ENCODE measurements at places on chromosomes 16 and 17. TPM values are rescaled to one million over a fixed set of nuclear protein-coding genes. Genes with fewer than 3 reads are reported as not detected.

DNA sequence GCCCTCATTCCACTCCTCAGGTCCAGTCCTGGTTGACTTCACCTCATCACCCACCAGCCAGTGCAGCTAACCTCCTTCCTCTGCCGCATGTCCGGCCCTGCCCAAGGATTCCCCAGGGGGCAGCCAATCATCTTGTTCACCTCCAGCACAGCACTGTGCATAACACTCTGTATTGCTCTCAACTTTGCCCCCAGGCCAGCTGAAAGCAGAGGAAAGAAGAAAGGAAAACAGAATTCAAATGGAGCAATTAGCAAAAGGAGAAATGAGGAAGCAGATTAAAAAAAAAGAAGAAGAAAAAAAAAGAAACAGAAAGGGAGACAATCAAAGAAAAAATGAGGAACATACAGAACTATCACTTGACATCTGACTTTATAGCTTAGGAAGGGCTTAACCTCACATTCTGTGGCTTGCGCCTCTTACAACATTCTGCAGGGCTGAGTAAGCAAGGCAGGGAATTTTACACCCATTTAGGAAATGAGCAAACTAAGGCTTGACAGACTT lies 26.1 kb downstream of the GAS7 start:
- H3K4me3 ChIP-seq = no peak overlapping the region
- H3K4me1 ChIP-seq = peaks cover 4% of the 10 kb centered on the region
- DNase-seq = no peak
- no peak overlapping the region for H3K27ac ChIP-seq
- H3K36me3 ChIP-seq = no peaks in the 10 kb centered on the region

GRCh38 chr17:77526728-77527350 lies 386.1 kb downstream of the SEC14L1 start:
- H3K27me3 ChIP-seq = no peaks in the 10 kb centered on the region
- H3K4me3 ChIP-seq = peak overlapping the region; percentile 30
- peaks cover 8% of the 10 kb centered on the region for H3K4me1 ChIP-seq
- DNase-seq = no peak

DNA sequence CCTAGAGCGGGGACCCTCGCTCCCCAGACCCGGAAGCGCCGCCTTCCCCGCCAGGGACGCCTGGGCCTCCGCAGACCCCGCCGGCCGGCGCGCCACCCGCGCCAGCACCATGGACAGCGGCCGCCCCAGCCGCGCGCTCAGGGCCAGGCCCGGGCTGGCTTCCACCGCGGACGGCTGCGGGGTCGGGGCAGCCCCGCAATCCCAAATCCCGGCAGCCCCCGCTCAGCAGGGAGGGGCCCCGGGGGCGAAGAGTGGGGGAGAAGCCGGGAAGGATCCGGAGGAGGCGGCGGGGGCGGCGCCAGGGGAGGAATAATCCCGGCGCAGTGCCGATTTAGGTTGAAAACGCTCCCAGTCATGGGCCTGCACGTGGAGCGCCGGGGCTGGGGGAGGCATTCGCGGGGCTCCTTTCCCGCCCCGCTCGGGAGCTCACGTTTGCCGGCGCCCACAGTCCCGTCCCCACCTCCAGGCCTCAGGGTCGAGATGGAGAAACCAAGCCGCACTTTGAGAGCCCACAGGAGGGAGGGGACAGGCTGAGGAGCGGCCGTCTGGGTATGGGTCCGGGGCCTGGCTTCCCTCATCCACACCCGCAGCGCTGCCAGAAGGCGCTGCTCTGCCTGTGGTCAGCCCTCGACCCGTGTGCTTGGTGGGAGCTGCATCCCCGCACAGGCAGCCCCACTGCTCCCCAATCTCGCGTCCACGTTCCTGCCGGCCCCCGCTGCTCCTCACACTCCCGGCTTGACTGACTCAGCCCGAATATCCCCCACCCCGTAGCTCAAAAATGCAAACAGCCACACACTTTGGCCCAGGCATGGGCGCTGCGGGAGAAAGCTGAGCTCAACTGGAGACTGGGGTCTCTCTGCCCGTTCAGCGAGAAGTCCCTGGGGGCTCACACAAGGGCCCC lies 4.7 kb downstream of the FBXL16 start:
- H3K27me3 ChIP-seq = peaks cover 31% of the 10 kb centered on the region
- H3K36me3 ChIP-seq = no peaks in the 10 kb centered on the region
- no peak overlapping the region for H3K4me3 ChIP-seq
- DNase-seq = no peak
- no peak overlapping the region for H3K27ac ChIP-seq
- peaks cover 38% of the 10 kb centered on the region for H3K4me1 ChIP-seq

- H3K27ac ChIP-seq = no peak overlapping the region
- H3K27me3 ChIP-seq = no peaks in the 10 kb centered on the region
- no peaks in the 10 kb centered on the region for H3K36me3 ChIP-seq
- no peak overlapping the region for H3K4me3 ChIP-seq
- no peak for DNase-seq
These were observed 2.5 kb upstream of the ATP6V0C start for GRCh38 chr16:2511128-2511800.

VPS35L gene
- 20.8 TPM for total RNA-seq

- no peak overlapping the region for H3K4me3 ChIP-seq
- no peaks in the 10 kb centered on the region for H3K4me1 ChIP-seq
- H3K27ac ChIP-seq = no peak overlapping the region
- no peaks in the 10 kb centered on the region for H3K36me3 ChIP-seq
- DNase-seq = no peak
These were observed 142.3 kb downstream of the PMP22 start for GRCh38 chr17:15122857-15123256.

DNA sequence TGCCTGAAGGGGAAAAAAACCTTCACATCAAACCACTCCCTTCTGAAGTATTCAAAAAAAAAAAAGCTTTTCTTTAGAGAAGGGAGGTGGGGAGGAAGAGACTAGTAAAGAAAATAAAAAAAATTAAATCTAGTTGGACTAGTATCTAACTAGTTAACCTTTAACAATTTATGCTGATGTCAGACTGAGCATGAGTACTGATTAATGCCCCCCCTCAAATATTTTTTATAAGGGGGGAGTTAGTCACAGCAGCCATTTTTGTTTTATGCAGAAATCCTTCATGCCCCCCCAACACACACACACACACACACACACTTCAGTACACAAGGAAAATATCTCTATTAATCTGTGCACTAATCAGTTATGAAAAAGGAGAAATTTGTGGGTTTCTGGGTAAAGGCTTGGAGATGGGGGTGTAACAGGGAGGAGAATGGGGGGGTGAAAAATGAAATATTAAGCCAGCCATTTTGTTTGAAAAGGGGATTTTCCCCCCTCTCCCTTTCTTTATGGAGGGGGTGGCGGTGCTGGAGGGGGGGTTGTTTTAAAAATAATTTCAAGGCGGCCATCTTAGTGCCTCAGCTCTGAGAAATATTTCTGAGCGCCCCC lies 4.7 kb upstream of the CHD3 start:
- peaks cover 37% of the 10 kb centered on the region for H3K4me1 ChIP-seq
- no peaks in the 10 kb centered on the region for H3K36me3 ChIP-seq
- H3K27me3 ChIP-seq = no peaks in the 10 kb centered on the region
- DNase-seq = no peak

DNA sequence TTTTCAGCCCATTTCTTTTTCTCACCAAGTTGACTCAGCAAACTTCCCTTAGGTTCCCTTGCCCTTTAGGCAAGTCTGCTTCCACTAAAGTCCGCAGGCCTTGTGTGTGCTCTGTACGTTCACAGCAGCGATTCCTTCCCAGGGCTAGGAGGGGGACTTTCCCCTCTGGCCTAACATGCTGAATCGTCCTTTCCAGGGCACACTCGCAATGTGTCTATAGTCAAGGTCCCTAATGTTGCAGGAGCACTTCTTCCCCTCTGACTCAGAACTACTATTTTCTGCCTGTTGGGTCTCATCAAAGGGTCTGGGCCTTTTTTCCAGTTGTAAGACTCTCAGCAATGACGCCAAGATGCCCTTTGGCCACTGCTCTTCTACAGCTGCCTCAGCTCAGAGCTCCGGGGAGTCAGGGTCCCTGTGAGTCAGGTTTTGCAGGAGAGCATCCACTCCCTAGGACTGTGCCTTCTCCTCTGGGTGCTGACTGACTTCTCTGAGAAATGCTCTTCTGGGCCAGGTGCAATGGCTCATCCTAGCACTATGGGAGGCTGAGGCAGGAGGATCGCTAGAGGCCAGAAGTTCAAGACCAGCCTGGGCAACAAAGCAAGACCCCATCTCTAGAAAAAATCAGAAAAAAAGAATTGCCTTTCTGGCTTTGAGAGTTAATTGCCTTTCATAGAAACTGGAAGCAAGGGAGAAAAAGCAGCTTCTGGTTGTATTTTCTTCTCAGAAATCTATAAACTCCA lies 64.4 kb upstream of the TBX2 start:
- H3K27ac ChIP-seq = peak overlapping the region; percentile 36
- peaks cover 45% of the 10 kb centered on the region for H3K4me1 ChIP-seq
- H3K36me3 ChIP-seq = no peaks in the 10 kb centered on the region
- H3K4me3 ChIP-seq = no peak overlapping the region
- peaks cover 10% of the 10 kb centered on the region for H3K27me3 ChIP-seq
- no peak for DNase-seq

DNA sequence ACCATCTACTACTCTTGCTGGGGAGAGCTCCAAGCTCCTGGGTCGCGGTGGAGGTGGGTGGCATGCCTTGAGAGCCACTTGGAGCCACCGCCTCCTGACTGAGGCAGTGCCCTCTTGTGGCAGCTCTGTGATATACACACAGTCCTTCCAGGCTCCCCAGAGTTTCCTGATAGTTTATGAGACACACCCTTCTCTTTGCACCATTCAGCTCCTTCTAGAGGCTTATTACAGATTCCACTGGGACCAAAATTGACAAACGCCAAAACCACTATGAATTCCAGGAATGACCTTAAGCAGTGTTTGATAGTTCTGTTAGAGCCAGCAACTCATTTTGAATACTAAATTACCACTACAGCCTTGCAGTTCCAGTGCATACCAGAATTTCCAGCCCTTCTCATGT lies 170.1 kb upstream of the CDH13 start:
- no peak overlapping the region for H3K4me3 ChIP-seq
- no peaks in the 10 kb centered on the region for H3K4me1 ChIP-seq
- no peaks in the 10 kb centered on the region for H3K36me3 ChIP-seq
- DNase-seq = no peak
- no peak overlapping the region for H3K27ac ChIP-seq

TAT gene
- total RNA-seq = not detected

RDM1 gene
- total RNA-seq = 4.0 TPM

- no peak overlapping the region for H3K4me3 ChIP-seq
- no peaks in the 10 kb centered on the region for H3K4me1 ChIP-seq
- H3K27ac ChIP-seq = no peak overlapping the region
- H3K27me3 ChIP-seq = peaks cover 43% of the 10 kb centered on the region
- no peaks in the 10 kb centered on the region for H3K36me3 ChIP-seq
- no peak for DNase-seq
These were observed 216.0 kb downstream of the PMP22 start for GRCh38 chr17:15048933-15049794.

AGRP gene
- not detected for total RNA-seq

GRCh38 chr16:75099738-75100602 lies 16.6 kb downstream of the LDHD start:
- H3K27ac ChIP-seq = peak overlapping the region; percentile 82
- DNase-seq = no peak
- H3K27me3 ChIP-seq = no peaks in the 10 kb centered on the region
- no peak overlapping the region for H3K4me3 ChIP-seq
- H3K36me3 ChIP-seq = peaks cover 26% of the 10 kb centered on the region

DNA sequence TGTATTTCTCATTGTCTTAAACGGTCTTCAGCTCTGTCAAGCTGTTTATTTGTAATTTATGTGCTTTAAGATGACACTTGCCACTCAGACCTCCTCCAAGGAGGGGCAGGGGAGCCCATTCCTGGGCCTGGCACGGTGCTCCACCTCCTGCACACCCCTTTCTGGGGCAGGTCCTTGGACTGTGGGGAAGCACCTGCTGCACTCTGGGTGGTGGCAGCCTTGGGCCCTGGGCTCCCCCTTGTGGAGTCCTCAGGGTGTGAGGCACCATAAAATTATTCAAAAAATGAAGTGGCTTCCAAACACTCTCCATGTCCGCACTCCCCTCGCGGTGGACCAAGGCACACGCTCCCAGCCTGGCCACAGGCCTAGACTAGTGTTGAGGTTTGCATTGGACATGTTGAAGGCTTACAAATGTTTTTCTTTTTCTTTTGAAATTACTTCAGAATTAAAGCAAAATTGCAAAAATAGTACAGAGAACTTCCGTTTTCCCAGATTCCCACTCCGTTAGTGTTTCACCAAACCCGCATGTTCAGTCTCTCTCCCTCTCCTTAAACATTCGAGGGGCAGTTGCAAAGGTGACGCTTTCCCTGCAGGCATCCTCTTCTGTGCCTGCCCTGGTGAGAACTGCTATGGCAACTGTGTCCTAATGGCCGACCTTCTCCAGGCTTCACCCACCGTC lies 32.4 kb downstream of the FOXK2 start:
- no peaks in the 10 kb centered on the region for H3K36me3 ChIP-seq
- peak overlapping the region; percentile 42 for H3K27ac ChIP-seq
- peaks cover 19% of the 10 kb centered on the region for H3K4me1 ChIP-seq
- DNase-seq = peak; percentile 10
- H3K4me3 ChIP-seq = no peak overlapping the region

DNA sequence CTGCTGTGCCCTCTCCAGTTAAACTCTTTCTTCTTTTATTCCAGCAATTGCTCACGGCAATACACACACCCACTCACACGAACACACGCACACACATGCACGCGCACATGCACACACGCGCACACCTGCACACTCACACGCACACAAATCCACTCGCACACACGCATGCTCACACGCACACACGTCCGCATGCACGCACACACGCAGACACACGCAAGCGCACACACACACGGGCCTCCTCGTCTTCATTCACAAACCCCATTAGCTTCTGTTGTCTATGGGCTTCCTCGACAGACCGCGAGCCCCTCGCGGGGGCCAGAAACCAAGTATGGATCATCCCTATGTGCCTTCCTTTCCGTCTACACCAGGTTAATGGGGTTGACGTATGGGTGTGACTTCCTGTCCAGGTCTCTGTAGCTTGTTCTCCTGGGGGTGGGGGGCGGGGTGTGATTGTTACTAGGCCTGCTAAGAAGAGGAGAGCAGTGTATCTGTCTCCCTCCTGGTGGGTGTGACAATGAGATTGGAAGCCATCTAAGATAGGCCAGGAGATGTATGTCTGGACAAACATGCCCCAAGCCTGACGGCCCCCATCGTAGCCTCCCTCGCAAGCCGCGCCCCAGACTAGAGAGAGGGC lies 670 bp upstream of the CTF1 start:
- no peaks in the 10 kb centered on the region for H3K27me3 ChIP-seq
- peak overlapping the region; percentile 97 for H3K27ac ChIP-seq
- no peaks in the 10 kb centered on the region for H3K36me3 ChIP-seq
- H3K4me3 ChIP-seq = peak overlapping the region; percentile 51

RAMP2 gene
- total RNA-seq = not detected

DNA sequence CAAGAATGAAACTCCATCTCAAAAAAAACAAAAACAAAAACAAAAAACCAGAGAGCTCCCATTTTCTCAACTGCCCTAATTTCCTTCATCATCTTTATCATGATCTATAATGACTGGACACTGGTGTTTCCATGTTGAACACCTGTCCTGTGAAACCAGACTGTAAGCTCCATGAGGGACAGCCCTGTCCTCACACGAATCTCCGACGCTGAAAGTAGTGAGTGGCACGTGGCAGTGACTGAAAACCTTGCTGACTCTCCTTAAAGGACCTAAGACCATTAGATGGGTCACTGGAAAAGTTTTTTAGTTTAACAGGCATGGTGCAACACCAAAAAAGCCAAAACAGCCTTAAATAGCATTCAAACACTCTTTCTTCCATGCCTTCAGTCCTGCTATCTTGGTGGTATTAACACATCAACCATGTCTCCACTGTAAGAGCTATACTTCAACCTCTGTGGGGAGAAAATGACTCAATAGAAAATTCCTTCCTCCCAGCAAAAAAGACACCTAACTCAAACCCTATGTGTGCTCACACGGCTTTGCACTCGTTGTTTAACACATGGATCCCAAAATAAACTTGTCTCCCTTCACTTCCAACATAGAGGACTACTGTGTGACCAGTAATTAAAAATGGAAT lies 8.3 kb downstream of the AXIN2 start:
- DNase-seq = no peak
- no peaks in the 10 kb centered on the region for H3K27me3 ChIP-seq
- H3K4me1 ChIP-seq = peaks cover 31% of the 10 kb centered on the region
